NCI-H2107 (cell line): ENCODE measurements at places on chromosomes 6 and 20.

GRCh38 chr6:89525786-89526562 is 93.0 kb downstream of the ANKRD6 start:
- no peak for DNase-seq

DNA sequence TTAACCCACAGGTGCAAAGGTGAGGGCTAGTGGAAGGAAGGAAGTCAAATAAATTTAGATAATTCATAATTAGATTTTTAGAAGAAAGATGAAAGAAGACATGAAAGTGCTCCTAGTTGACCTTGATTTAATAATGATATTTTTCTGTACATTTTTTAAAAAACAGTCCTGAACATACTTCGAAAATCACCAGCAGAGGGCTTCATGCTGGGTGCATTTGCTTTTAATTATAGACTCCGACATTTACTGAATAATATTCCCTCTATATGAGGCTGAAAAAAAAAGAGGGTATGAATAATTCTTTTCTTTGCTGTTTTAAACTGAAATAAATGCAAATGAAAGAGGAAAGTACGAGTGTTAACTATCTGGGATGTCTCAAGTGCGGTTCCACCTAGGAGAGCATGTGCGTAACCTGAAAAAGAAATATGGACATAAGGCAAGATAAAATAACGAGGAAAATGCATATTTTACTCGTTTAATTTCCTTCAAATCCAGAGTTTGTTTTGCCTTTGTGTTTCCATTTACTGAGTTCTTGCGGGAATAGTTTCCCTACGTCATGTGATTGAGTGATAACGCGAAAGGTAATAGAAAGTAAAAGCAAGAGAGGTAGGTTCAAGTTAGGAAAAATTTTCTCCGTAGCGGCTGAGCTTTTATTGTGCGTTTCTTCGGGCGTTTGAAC is 3.1 kb upstream of the TFAP2B start:
- DNase-seq, result no peak

- no peak for DNase-seq
Observed at GRCh38 chr20:62366370-62367135, 559 bp downstream of the LAMA5 start.

- no peak for DNase-seq
Observed at GRCh38 chr6:107977283-107977682, 19.3 kb upstream of the SEC63 start.

DNA sequence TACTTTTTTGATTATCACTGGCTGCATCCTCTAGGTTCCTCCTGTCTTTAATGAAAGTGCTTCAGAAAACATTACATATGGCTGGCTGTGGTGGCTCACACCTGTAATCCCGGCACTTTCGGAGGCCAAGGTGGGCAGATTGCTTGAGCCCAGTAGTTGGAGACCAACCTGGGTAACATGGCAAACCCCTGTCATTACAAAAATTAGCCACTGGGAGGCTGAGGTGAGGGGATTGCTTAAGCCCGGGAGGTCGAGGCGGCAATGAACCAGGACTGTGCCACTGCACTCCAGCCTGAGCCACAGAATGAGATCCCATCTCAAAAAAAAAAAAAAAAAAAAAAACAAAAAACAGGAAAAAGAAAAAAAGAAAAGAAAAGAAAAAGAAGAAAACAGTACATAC is 35.3 kb downstream of the BEND3 start:
- DNase-seq, result no peak

- DNase-seq, result no peak
Observed at GRCh38 chr6:45969026-45969425, 46.6 kb downstream of the CLIC5 start.

DNA sequence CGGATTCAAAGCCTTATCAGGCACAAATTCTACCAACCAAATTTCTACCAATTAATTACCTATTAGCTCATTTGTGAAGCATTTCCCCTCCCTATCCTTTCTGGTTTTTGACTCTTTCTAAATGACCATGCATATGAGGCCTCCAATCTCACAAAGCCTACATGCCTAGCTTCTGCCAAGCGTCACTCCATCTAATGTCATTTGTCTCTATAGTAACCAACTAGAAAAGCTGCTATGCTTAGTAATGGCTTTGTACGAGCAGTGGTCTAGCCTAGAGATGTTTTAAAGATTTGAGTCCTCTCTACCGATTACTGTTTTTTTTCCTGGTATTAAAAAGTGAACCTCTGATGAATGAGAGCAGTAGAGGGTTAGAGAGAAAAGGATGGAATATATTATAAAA is 4.8 kb upstream of the ASF1A start:
- no peak for DNase-seq

DNA sequence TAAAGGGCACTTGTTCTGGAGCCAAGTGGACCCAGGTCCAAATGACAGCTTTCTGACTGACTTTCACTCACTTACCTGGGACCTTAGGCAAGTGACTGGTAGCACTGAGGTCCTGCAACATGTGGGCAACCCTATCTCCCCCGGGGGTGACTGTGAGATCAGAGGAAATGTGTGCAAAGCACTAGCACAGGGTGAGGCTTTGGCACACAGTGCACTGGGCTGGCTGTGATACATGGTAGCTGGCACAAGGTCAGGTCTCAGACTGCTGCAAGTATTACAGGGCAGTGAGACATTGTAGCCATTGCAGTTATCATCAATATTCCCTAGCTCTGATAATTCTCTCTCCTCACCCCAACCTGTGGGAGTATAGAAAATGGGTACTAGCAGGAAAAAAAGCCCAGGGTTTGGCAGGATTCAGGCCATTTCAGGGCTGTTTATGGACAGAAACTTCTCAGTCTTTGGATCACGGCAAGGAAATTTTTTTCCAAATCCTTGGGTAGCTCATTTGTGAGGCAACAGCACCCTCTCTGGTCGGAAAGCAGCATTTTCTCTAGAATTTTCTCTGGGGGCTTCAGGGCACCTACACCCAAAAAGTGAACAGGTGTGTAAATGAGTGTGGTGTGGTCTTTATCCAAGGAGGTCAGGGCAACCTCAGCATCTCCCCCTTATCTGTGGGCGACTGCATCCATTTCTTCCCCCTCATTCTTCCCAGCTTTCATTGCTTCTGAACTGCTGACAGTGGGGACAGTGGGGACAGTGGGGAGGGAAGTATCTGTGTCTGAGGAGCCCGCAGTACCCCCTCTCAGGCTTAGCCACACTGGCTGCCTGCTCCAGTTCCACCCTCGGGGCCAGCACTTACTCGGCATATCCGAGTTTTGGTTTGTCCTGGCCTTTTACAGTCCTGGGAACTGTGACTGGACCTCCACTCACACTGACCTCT is 148.7 kb upstream of the PHACTR3 start:
- no peak for DNase-seq

DNA sequence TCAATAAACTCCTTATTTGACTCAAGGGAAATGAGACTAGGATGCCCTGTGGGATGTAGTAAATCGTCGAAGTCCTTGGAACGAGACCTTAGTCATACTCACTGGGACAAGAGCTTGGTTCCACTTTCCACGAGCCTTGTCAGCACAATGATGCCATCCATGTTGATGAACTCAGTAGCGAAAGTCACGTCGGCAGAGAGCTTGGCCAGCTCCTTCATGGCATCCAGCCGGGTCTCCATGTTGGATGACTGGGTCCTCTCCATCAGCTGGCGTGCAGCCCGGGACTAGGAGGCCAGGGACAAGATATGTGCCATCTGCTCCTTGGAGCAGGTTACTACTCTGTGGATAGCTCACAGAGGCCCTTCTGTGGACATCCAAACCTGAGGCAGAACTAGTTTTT is 17.5 kb downstream of the ELMO2 start:
- no peak for DNase-seq

DNA sequence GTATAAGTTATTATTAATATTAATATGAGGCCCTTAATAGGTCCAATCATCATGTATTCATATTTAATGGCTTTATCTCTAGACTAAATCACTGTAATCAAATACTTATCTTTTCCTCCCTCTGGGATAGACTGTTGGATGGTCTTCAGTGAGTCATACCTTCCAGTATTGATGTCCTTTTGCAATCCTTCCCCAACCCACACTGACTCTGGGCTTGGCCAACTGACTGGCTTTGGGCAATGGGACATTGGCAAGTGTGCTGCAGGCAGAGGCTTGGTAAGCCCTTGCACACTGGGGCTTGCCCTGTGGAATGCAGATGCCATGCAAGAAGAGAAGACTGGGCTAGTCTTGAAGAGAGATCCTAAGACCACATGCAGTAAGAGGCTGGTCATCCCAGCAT is 136.6 kb downstream of the CCDC170 start:
- DNase-seq, result no peak

GRCh38 chr6:158907931-158908330 is 88.8 kb upstream of the EZR start:
- DNase-seq, result no peak

GRCh38 chr20:44728801-44729443 is 13.8 kb downstream of the CCN5 start:
- DNase-seq, result peak; percentile 51

GRCh38 chr20:32775336-32775991 is 13.3 kb downstream of the DNMT3B start:
- DNase-seq, result no peak

DNA sequence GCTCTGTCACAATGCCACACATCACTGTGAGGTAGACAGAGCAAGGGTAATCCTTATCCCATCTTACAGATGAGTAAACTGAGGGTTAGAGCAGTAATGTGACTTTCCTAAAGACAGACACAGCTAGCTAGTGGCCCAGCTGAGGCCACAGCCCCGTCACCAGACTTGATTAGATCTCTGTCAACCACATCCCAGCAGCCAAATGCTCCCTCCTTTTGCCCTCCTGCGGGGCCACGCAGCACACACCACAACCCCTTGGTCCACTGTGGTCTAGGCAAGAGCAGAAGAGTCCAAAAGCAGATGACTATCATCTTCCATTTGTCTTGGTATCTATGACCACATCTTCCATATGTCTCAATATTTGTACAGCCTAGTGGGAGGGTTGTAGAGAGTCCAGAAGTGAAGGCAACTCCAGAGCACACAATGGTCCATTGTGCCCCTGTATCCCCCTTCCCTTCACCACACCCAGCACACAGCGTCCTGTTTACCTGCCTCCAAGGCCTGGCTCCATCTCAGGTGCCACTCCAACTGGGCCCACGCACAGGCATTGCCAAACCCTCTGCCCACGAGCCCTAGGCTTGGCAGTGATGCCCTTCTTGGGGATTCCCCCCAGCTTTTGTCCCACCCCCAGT is 47.1 kb upstream of the FOXP4 start:
- no peak for DNase-seq

DNA sequence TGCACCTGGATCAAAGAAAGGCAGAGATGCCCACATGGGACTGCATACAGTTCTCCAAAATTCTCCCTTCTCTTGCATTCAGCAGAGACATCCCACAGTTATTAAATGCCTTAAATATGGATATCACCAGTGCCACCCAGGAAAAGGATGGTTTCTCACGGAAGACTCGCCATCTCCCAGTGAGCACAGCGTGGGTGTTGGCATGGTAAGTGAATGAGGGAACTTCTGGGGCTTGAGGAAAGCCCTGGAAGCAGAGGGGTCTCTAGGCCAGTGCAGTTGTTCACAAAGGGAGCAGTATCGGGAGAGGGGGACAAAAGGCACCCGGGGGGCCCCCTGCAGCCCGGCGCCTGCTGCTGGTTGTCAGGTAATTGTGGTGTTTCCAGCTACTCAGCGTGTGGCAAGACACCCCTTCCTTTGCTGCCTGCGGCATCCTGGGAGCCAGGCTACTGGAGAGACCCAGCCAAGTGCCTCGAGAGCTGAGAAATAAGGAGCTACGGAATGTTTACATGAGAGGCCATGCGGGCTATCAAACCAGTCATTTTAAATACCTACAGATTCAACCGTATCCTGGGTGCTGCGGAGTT is 125.4 kb downstream of the PXDC1 start:
- DNase-seq, result no peak
